Foreskin fibroblast (primary cell): ENCODE measurements at places on chromosomes 12 and 14.
A peak's percentile ranks its signal among the peaks of the same experiment; 100 is the strongest.

DNA sequence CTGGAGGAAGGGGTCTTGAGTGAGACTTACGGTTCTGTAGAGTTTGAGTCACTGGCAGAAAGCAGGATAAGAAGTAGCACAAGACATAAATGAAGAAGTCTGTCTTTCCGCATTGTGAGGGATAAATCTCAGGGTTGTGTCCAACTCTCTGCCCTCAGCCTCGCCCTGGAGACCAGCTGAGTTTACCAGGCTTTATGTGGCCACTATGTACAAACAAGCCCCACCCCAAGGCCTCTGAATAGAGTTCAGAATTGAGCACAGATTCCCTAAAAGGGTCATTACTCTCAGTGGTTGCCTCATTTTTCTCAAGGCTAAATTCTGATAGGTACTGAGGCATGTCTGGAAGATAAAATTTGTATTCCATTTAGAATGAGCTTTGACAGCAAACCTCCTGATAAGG lies at the start of gene PZP:
TSS of gene PZP (minus strand) at position 167 of the 400 bp plus-strand sequence. CDS start at position 113, 54 bp downstream.
- no peak for DNase-seq

DNA sequence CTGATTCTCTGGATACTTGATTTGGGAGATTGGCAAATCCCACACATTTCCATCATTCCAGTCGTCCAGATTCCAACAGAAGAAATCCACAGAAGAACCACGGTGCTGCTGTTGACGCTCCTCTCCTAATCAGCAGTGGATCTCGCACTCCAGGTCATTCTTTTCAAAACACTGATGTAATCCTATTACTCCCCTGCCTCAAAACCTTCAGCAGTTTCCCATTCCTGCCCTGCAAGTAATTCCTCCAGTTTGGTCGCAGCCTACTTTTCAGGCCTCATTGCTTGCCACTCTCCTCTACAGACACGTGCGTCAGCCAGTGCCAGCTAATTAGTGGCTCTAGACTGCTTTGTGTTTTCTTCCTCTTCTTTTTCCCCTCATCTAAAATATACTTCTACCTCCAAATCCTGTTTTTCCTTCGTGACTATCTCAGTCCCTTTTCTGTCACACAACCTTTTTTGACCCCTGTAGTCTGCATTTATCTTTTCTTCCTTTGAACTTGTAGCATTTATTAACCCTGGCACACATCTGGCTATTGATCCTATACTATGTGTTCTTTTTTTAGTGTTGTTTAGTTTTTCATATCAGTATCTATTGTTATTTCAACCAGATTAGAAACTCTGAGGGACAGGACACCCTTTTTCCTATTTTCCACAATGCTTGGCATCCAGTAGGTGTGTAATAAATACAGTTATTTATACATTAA lies 36.8 kb downstream of the PRORP start:
- no peak for DNase-seq

GRCh38 chr14:43361751-43362150 lies 1145.3 kb downstream of the FSCB start:
- DNase-seq: no peak

GRCh38 chr12:12660201-12660600 lies 35.8 kb downstream of the GPR19 start:
- no peak for DNase-seq

- DNase-seq: no peak
Measured at GRCh38 chr12:67506739-67507138, 141.8 kb upstream of the DYRK2 start.

DNA sequence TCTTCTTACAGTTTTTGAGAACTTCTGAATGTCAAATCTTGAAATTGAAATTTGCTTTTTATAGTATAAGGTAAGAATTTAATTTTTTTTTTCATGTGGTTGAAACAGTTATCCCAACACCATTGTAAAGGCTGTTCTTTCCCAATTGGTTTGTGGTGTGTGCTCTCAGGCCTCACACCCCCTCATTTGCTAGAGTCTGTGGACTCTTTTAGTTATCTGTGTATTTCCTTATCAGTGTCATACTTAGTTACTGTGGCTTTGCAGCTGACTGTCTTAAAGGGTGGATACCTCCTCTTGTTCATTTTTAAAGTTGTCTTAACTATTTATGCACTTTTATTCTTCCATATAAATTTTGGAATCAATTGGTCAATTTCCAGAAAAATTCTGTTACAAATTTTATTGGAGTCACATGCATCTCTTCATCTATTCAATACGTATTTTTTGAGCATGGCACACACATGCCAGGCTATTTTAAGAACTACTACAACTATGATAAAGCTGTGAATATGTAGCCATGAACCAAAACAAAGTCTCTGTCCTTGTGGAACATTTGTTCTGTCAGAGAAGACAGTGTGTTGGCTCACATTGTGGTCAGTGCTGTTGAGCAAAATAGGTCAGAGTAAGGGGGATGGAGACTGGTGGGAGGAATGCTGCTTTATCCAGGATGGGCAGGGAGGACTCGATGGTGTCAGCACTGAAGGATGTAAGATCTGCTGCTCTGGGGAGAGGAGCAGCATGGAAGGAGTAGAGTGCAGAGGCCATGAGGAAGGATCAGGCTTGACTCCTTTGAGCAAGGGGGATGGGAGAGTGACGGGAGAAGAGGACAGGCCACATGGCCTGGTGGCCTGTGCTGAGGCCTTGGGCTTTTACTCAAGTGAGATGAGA lies 24.1 kb downstream of the FGF23 start:
- DNase-seq: no peak

DNA sequence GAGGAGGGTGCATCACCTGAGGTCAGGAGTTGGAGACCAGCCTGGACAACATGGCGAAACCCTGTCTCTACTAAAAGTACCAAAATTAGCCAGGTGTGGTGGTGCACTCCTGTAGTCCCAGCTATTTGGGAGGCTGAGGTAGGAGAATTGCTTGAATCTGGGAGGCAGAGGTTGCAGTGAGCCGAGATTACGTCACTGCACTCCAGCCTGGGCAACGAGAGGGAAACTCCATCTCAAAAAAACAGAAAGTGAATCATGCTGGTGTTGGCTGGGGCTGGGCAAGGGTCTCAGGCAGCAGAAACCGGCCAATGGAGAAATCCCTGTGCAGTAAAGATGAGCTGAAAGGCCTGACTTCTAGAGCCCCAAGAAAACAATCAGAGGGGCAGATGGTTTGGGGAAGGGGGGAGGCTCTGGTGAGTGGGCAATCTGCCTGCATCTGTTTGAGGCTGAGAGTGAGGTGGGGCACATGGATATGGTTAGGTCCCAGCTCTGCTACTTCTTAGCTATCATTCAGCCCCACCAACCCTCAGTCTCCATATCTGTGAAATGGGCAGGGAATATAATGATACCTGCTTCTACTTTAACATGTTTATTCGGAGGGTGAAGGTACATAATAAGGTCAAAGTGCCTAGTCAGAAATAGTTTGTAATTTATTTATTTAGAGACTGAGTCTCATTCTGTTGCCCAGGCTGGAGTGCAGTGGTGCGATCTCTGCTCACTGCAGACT lies 21.3 kb upstream of the COX6A1 start:
- no peak for DNase-seq

DNA sequence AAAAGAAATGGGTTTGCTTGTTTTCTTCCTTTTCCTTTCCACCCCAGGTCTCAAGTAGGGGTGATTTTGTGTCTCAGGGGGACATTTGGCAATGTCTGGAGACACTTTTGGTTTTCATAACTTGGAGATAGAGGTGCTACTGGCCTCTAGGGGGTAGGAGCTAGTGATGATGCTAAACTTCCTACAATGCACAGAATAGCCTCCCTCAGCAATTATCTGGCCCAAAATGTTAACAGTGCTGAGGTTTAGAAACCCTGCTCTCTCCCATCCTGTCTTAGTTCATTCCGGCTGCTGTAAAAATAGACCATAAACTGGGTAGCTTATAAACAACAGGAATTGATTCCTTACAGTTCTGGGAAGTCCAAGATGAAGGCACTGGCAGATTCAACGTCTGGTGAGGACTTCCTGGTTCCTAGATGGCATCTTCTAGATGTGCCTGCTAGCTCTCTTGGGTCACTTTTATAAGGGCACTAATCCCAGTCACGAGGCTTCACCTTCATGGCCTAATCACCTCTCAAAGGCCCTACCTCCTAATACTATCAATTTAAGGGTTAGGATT lies 7.4 kb upstream of the GAS2L3 start:
- no peak for DNase-seq

DNA sequence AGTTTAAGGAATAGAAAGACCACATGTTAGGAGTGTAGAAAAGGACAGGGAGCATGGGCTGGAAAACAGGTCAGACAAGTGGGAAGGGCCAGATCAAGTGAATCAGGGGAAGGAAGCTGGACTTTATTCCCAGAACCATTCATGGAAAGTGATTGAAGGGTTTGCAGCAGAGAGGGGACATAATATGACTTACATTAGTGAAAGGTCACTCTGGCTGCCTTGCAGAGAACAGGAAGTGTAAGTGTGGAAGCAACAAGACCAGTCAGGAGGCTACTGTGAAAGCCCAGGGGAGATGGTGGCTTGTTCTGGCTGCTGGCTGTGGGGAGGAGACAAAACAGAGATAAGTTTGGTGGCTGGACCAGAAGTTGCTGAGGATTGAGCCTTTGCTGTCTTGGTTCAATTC lies 69.1 kb downstream of the VCPKMT start:
- no peak for DNase-seq

- peak; percentile 10 for DNase-seq
Measured at GRCh38 chr12:18750085-18750484, 12.2 kb downstream of the CAPZA3 start.

DNA sequence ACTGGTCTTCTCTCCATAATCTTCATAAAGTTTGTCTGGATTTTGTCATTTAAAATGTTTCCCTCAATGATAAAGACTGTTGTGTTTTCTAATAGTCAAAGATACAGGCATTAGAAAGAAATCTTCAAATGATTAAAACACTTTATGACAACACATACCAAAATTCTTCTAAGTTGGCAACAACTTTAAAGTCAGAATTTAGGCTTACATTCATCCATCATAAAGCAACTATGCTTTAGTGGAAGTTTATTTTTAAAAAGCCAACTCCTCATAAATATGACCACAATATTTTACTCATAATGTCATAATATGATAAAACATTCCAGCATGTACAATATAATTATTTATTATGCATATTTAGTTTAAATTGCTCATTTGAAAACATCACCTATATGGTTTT lies 17.2 kb upstream of the CCER1 start:
- no peak for DNase-seq

GRCh38 chr12:123091230-123092150 lies 59.4 kb downstream of the PITPNM2 start:
- DNase-seq: no peak

GRCh38 chr12:125331342-125332052 lies 266.3 kb downstream of the AACS start:
- no peak for DNase-seq

- peak; percentile 79 for DNase-seq
Measured at GRCh38 chr12:78864403-78864869, at the start of gene SYT1. Gene SYT1, plus strand, starts transcription at chr12:78864774.

DNA sequence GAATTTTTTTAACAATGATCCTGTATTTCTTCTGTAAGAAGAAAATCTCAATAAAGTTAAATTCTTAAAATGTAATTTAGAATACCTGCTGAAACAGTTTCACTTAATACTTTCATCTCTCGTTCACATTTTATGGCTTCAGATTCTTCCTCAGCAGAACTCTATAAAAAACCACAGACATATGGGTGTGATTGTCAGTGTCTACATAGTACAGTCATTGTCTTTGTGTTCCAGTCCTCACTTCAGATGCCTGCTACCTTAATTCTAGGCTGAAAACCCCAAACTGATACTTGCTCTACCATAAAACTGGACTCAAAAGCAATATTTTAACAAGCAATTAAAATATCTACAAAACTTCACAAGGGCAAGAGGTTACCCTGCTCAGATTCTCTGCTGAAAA lies 71.8 kb downstream of the DNAI7 start:
- DNase-seq: no peak

GRCh38 chr12:14828892-14829291 lies 14.4 kb downstream of the ART4 start:
- peak; percentile 31 for DNase-seq

GRCh38 chr12:11981121-11981733 lies 89.5 kb upstream of the BCL2L14 start:
- DNase-seq: no peak

DNA sequence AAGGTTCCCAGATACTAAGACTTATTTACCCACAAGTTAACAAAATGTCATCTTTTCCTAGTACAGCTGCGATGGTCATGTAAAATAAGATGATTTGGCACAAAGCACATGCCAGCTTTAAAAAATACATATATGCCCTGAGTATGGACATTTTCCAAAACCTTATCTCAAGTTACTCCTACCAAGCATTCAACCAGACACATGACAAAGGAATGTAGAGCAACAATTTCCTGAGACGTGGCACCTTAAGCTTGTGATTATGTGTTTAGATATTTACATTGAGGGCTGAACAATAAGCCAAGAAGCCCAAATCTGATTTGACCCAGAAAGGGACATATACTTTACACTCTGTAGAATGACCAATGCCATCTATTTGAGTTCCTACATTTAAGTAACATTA lies 24.5 kb upstream of the OVCH1 start:
- DNase-seq: peak; percentile 28
